Adrenal gland (tissue), 19 donors: ENCODE measurements at places on chromosomes 1 and 21. TPM values are rescaled to one million over a fixed set of nuclear protein-coding genes. Genes with fewer than 3 reads are reported as not detected.

- DNase-seq: no peak
- H3K27me3 ChIP-seq: no peaks in the 10 kb centered on the region
- no peak overlapping the region for H3K27ac ChIP-seq
- no peaks in the 10 kb centered on the region for H3K36me3 ChIP-seq
These were observed 189.8 kb upstream of the LYPLAL1 start for GRCh38 chr1:218983848-218984247.

GRCh38 chr1:44110916-44111315, 7.7 kb upstream of the KLF17 start:
- no peak overlapping the region for H3K4me3 ChIP-seq
- DNase-seq: no peak
- H3K4me1 ChIP-seq: no peaks in the 10 kb centered on the region
- H3K36me3 ChIP-seq: no peaks in the 10 kb centered on the region

- H3K4me1 ChIP-seq: no peaks in the 10 kb centered on the region
- H3K36me3 ChIP-seq: no peaks in the 10 kb centered on the region
- no peak for DNase-seq
These were observed 271.4 kb downstream of the FOXD2 start for GRCh38 chr1:47709019-47709871.

- H3K4me3 ChIP-seq: no peak overlapping the region
- H3K27me3 ChIP-seq: no peaks in the 10 kb centered on the region
- no peaks in the 10 kb centered on the region for H3K4me1 ChIP-seq
- H3K36me3 ChIP-seq: no peaks in the 10 kb centered on the region
- H3K27ac ChIP-seq: no peak overlapping the region
These were observed 4.2 kb downstream of the SPATA46 start for GRCh38 chr1:162372159-162373071.

Gene MROH7
- 0.87 TPM for total RNA-seq
